ENCODE measurements at places on chromosomes 4 and X.

GRCh38 chr4:106201373-106201772 lies 114.6 kb downstream of the TBCK start:
- no peak for DNase-seq

GRCh38 chr4:14168919-14169318 lies 541.4 kb upstream of the BOD1L1 start:
- DNase-seq = no peak

- DNase-seq = no peak
Measured at GRCh38 chrX:132022198-132022966, 720 bp upstream of the STK26 start.

- no peak for DNase-seq
Measured at GRCh38 chr4:28351826-28352225, 1491.2 kb downstream of the STIM2 start.

DNA sequence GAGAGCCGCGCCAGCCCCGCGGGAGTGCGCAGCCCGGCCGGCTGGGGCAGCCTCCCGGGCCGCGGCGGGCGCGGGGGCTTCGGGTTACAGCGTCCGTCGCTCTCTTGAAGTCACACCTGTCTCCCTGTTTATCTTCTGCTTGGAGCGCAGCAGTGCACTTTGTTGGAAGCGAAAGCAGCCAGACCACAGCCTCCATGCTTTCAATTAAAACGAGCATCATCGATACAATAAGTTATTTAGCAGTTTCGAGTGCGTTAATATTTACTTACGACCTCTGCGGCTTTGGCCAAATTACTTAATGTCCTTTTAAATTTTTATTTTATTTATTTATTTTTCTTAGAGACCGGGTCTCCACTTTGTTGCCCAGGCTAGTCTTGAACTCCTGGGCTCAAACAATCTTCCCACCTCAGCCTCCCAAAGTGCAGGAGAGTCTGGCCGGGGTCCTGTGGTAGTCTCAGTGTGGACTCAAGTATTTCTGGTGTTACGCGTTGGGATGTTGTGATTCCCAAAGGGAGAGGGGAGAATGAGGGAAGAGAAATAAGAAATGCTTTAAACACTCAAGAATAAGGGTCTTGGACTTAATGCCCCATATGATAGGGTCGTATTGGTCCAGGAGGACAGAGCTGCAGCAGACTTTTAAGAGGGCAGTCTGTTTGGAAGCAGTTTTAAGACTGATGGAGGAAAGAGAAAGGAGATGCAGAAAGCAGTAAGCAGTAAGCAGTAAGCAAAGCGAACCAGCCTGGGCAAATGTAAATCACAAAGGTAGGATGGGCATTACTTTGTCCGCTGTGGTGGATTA lies 504 bp upstream of the PDLIM3 start:
- DNase-seq = no peak

DNA sequence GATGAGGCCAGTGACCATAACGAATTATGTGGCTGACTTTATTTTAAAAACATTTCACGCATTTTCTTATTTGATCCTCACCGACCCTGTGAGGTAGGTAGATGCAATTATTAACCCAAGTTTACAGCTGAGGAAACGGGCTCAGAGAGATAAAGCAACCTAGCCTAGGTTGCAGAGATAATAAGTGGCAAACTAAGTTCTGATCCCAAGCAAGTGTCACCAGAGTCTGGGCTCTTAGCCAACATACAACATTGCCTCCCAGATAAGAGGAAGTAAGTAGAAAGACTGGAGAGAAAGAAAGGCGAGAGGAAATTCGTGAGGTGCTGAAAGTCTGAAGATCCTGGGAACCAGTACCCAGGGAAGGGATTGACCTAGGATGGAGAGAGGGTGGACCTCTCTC lies 77.4 kb upstream of the GPR50 start:
- DNase-seq = no peak

GRCh38 chrX:22968494-22968893 lies 31.3 kb upstream of the DDX53 start:
- no peak for DNase-seq

GRCh38 chrX:15948318-15948660 lies 93.7 kb upstream of the AP1S2 start:
- no peak for DNase-seq

- DNase-seq = no peak
Measured at GRCh38 chrX:54994099-54994498, at the start of gene PFKFB1. Gene PFKFB1 (minus strand): TSS chrX:54994188. CDS start chrX:54994007, 181 bp downstream.

- DNase-seq = peak; percentile 86
Measured at GRCh38 chr4:119212234-119212963, at the start of gene USP53. Gene USP53 (plus strand): TSS chr4:119212713. CDS start chr4:119239760, 27,047 bp downstream.

DNA sequence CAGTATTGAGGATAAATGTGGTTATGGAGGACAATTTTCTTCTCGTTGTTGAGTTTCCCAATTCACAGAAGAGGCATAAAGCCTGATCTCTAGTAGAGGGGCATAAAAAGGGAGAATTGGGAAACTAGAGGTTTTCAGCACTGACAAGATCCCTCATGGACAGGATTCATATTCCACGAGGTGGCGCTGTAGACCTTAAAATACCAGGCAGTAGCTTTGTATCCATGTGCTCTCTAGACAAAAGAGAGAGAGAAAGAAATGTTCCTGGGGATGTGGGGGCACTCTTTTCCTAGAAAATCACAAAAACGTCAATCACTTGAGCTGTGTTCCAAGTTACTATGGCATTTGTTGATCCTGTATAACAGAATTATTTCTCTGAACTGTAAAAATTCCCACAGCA lies 128.3 kb downstream of the MAGEE1 start:
- no peak for DNase-seq

- no peak for DNase-seq
Measured at GRCh38 chrX:136417806-136418205, 69.9 kb upstream of the BRS3 start.

- DNase-seq = no peak
Measured at GRCh38 chrX:41326431-41326830, 7.5 kb upstream of the DDX3X start.

- DNase-seq = no peak
Measured at GRCh38 chr4:156738766-156739165, 232.8 kb downstream of the PDGFC start.

GRCh38 chr4:87442889-87443288 lies 20.5 kb downstream of the NUDT9 start:
- DNase-seq = no peak

DNA sequence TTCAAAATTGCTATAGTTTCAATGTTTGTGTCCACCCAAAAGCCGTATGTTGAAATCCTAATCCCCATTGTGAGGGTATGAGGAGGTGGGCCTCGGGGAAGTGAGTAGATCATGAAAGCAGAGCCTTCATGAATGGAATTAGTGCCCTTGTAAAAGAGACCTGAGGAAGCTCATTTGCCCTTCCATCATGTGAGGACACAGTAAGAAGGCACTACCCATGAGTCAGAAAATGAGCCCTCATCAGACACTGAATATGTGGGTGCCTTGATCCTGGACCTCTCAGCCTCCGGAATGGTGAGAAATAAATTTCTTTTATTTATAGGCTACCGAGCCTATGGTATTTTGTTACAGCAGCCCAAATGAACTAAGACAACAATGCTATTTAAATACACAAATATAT lies 57.7 kb upstream of the EFHC2 start:
- DNase-seq = no peak

DNA sequence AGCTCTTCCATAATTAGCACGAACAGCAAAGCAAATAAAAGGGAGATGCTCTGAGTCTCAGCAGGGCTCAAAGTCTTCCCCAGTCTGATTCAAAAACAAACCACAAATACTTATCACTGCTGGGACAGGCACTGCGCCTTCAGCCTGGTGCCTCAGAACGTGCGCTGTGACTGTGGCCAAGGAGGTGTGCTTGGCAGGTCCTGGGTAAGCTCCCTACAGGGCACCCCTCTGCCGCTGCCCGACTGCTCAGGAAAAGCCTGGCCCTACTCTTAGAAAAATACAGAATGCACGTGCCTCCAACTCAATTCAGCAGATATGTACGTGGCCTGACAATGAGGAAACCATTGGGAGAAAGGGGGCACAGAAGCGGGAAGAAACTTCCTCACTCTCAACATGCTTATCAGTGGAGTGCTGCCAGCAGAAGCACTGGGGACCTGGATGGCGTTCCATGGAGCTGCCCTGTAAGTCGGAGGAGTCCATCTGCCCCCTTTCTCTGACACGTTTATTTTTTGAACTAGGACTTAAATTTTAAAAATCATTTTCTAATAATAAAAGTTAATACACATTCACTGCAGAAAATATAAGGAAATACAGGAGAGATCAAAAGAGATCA lies 86.8 kb downstream of the GATB start:
- no peak for DNase-seq

DNA sequence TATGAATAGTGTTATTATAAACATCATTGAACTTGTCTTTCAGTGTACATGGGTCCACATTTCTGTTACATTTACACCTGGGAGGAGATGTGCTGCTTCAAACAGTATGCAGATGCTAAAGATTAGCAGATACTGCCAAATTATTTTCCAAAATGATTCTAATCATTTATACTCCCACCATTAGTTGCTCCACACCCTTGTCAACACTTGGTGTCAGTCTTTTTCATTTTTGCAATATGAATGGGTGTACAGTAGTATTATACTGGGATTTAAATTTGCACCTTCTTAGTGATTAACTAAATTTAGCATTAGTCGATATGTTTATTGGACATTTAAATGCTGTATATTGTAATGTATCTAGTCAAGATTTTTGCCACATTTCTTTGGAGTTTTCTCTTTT lies 131.6 kb upstream of the GRID2 start:
- DNase-seq = no peak

DNA sequence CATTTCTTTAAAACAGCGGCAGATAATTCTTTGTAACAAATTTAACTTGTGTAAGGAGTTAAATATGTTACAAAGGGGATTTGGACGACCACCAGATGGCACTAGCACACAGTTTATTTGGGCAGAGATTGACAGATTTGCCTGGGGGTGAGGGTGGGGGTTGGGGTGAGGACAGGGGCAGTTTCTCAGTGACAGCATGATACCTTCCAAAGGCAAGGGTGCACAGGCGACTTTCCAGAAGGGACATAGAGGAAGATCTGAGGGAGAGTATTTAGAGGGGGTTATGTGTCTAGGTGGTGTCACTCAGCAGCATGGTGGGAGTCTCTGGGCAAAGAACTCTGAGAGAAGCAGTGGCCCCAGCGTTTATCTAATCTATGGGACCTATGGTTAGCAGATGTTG lies 9.6 kb upstream of the TMA16 start:
- DNase-seq = no peak

GRCh38 chrX:115892056-115892708 lies 278.4 kb upstream of the AGTR2 start:
- DNase-seq = no peak

DNA sequence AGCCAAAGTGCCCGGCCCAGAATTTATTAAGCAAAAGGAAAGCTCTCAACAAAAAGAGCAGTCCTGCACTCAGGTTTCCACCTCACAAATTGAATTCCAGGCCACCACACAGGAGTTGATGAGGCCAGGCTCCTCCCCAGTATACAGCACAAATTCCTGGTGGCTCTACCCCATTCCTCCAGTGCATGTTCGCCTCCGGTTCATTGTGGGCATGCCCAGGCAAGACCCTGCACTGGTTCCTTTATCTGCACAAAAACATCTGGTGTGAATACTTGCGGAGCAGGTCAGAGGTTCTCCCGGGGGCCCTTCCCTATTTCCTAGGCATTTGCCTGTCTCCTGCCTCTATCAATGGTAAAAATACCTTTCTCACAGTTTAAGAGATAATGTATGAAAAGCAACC lies 195.2 kb upstream of the ANXA10 start:
- DNase-seq = no peak

GRCh38 chr4:1338752-1339414 lies 8.1 kb upstream of the UVSSA start:
- no peak for DNase-seq

DNA sequence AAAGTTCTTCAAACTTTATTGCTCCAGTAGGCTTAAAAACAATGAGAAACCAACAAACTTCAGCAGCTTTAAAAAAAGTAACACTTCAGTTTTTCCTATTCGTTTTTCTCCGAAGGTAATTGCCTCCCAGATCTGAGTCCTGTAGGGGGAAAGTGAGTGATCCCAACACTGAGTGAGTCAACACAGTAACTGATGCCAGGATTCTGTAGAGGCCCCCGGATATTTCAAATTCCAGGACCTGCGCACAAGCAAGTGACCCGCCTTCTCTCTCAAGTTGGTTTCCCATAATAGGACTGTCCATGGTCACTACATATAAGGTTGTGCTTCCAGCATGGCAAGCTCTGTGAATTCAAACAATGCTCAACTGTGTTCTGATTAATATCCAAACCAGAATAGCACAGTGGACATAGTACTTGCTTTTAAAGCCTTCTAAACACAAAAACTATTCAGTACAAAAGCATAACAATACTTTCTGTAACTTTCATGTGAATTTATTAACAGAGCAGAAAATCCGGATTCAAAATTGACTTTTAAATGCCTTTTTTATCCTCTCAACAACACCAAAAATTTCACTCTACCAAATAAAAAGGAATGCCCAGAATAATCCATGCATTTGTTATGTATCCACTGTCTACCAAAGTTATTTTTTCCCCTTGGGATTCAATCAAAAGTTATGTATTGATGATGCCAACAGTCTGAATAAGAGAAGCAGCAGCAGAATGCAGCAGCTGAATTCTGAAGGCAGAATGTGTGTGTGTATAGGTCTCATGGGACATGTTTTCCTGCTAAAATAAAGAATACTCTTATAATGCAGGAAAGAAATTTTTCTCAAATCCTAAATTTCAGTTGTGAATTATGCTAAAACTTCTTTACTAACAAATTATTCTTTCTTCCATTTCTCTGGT lies at the start of gene DMD:
TSS of gene DMD (minus strand) at position 194 of the 905 bp plus-strand sequence. CDS start 237 bp downstream, outside the sequence.
- DNase-seq = no peak

DNA sequence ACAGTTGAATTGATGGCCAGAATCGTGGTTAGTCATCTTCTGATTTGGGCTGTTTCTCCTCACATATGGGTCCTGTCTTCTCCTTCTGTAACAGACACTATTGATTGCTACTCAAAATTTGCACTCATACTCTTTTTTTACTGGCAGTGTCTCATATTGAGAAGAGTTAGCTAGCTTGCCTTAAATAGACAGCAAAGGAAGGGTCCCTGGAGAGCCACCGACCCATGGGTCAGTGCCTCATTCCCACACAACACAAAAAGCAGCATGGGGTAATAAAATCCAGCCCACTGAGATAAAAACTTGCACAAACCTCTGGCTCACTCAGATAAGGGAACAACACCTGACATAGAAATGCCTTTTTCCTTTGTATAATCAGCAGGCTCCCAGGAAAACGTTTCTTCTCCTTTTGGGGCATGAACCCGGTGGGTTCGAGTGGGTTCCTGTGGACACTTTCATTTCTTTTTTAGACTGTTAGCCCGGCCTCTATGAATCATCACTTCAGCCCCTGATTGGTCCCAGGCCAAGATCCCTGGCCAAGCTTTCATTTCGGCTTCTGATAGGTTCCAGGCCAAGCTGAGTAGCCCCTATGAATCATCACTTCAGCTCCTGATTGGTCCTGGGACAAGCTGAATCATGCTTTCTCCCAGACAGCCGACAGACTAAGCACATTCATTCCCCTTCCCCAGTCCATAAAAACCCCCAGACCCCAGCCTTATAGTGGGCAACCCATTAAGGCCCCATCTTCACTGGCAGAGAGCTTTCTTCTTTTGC lies 408.1 kb downstream of the DCAF12L2 start:
- DNase-seq = no peak

DNA sequence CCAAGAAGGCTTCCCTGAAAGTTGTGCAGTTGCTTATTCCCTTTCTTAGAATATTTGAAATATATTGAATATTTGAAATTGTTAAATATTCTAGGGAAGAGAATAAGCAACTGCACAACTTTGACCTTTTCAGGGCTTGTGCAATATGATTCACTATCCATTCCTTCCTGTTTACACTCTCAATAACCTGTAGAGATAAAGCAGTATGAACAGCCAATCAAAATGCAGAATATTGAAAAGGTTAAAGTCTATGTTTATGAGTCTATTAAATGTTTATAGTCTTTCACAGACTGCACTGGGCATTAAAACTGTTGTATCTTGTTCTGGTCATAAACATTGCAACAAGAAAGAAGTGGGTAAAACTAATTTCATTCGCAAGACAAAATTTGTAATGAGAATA lies 13.8 kb downstream of the POU3F4 start:
- no peak for DNase-seq

Measured in D721Med (cell line).